Eye (tissue), 1 donor: ENCODE measurements at places on chromosomes 4 and X.

GRCh38 chr4:112003231-112003907, 141.9 kb upstream of the FAM241A start:
- no peak for DNase-seq

DNA sequence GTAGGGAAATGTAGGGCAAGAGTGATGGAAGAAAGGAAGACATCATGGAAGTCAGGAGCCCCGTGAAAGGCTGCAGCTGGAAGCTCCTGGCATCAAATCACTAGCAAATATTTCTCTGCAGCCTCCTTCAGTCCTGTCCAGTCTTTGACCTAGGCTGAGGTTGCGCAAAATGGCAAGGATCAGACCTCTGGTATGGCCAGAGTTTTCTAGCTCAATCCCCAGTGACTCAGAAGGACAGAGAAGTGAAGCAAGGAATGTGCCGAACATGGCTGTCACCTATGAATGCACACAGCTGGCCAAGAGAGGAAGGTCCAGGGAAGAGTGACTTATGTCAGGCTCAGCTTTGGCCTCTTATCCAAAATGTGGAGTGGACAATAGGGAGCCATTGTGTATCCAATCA, 71.1 kb upstream of the PHOX2B start:
- DNase-seq: no peak

DNA sequence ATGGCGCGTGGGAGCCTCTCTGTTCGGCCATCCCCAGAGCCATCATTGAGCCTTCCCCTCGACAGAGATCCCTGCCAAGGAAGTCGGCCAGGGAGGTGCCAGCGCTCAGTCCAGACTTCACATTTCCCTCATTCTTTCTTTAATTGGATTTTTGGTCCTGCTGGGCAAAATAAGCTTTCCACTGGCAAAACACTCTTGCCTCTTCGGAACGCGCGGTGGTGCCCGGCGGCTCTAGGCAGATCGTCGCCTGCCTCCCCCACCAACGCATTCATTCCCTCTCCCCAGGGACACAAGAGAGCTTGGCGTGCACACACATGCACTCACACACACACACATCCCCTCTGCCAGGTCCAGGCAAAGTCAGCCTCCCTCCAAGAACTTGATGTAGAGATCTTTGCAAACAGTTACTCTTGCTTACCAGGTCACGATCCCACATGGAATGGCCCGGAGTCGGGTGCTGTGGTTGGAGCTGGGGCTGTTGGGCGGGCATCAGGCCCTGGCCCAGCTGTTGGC, 257.1 kb downstream of the BCOR start:
- DNase-seq: no peak

- peak; percentile 86 for DNase-seq
These were observed at the start of gene SLC9A6 for GRCh38 chrX:135985157-135985972. TSS of gene SLC9A6 (plus strand) at chrX:135985435. CDS start at chrX:135985659, 224 bp downstream.

GRCh38 chr4:57985161-57985560, 875.0 kb upstream of the IGFBP7 start:
- no peak for DNase-seq

DNA sequence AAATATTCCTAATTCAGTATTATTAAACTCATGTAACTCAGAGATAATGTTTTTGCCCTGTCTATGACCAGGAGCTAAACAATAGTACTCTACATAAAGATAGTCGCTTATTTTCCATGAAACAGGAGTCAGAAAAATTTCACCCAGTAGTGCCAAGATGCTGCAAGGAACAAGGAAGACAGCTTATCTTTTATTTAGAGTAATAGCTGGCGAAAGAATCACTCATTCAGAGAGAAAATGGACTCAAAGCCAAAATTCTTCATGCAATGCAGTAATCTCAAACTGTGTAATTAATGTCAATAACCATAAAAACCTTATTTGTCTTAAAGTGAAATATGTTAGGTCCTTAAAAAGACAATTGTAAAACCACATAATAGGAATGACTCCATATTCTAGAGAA, 477.8 kb downstream of the ANKRD50 start:
- DNase-seq: no peak

- no peak for DNase-seq
These were observed 421.8 kb downstream of the MAPK10 start for GRCh38 chr4:85938062-85938461.

DNA sequence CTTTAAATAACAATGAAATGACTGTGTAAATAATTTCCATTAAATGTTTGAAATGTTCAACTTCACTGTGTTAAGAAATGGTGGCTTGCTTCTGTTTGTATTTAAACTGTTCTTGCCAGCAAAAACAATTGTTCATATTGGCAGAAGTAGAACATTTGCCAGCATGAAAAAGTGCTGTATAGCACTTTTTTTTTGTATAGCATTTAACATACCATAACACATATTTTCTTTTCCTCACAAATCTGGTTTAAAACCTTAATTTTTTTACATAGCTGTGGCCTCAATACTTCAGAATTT, 94.1 kb downstream of the COX18 start:
- peak; percentile 6 for DNase-seq

DNA sequence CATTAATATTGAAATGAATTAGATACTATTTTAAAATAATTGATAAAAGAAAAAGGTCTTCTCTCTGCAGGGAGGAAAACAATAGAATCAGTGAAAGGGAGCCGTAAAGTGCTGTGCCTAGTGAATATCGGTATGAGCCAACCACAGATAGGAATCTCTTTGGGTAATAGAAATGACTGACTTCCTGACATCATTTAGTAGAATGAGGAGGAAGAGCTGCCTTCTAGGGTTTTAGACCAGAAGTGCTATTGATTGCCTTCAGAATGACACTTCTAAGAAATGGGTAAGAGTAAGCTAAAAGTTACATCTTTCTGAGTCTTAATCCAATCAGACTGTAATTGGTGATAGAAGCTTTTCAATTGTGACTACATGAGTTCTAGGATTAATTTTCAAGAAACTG, 134.0 kb upstream of the MAP9 start:
- DNase-seq: no peak

DNA sequence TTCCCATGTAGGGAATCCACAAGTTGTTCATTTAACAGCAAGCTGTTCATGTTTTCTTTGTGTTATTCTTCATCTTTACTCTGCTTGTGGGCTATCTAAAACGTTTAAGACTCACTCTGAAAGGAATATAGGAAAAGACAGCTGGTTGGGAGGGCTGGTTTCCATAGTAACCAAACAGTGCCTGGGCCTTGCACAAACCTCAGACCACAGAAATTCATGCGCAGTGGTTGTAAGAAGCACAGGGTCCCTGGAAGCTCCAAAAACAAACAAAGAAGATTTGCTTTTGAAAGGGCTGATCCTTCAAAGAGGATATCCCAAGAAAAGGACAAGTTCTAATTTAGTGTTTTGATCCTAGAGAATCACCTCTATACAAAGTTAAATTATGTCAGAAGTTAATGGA, 7.8 kb downstream of the SERTM2 start:
- peak; percentile 79 for DNase-seq

DNA sequence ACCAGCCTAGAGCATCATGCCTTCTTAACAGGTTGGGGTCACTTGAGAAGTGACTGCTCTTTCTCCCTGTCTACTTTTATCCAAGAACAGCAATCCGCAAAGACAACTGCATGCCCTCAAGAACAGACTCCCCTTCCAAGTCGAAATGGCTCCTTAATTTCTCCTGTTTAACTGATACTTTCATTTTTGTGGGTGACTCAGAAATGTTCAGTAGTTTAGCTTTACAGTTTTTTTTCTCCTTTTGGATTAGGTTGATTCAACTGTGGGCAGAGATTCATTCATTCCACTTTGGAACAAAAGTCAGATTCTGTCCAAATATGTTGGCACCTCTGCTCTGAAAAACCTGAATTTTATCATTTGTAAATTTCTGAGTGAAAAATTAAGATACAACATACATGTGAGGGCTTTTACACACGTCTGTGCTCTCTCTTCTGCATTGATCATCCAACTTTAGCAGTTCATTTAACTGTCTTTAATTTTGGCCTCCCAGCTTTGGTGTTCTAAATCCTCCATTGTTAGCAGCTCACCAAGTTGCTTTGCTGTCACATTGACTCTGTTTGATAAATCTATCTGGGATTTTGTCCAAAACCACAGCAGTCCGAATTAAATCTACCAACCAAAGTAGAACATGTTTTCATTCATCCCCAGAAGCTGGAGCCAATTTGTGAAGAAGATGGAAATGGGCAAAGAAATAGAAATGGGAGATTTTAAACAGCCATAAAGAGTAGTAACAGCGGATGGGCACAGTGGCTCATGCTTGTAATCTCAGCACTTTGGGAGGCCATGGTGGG, 50.0 kb downstream of the HOPX start:
- DNase-seq: no peak

DNA sequence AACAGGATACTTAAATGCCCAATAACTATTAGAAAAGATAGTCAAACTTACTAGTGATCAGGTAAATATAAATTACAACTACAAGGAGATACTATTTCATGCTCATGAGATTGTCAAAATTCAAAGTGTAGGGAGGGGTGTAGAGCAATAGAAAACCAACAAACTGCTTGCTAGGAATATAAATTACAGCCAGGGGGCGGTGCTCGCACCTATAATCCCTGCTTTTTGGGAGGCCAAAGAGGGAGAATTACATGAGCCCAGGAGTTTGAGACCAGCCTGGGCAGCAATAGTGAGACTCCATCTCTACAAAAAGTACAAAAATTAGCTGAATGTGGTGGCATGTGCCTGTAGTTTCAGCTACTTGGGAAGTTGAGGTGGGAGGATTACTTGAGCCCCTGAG, 556.5 kb upstream of the NR3C2 start:
- DNase-seq: no peak

DNA sequence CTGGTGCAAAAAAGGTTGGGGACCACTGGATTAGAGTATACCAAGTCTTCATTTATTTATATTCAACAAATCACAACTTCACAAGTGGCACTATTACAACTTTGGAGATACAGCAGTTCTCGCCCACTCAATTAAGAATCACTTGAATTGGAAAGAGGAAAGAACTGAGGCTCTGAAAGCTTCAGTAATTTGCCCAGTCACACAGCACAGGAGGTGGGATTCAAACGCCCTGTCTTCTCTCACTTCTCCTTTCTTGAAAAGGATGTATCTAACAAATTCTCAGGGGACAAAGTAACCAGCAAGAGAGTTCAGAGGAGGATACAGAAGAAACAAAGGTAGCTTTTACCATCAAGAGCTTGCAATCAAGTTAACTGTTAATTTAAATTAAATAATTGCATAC, 12.4 kb downstream of the SMIM14 start:
- no peak for DNase-seq

GRCh38 chr4:121674696-121675095, 22.1 kb downstream of the ANXA5 start:
- no peak for DNase-seq

- peak; percentile 7 for DNase-seq
These were observed 39.5 kb downstream of the HOPX start for GRCh38 chr4:56641494-56642051.

GRCh38 chr4:54940996-54941865, 184.2 kb downstream of the KDR start:
- no peak for DNase-seq

DNA sequence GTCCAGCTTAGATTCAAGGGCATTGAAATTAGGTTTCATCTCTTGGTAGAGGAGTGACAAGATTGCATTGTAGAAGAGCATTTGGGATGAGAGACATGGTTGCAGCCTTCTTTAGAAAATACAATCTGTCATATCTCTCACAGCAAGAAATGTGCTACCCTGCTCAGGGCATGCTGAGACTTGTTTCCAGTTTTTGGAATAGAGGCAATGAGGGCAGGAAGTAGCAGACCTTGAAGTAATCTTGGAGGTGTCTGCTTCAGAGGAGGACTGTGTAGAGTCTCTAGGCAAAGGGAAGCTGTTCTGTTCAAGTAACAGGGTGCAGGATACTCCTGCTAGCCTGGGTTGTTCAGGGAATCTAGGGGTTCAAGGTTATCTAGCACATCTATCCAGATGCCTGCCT, 116.1 kb upstream of the ZNF827 start:
- DNase-seq: no peak
